ENCODE measurements at places on chromosomes 16 and 17.
A peak's percentile ranks its signal among the peaks of the same experiment; 100 is the strongest.

- no peak for DNase-seq
Measured at GRCh38 chr16:1794908-1795666, 1.6 kb upstream of the IGFALS start.

GRCh38 chr17:2101448-2102257 lies 46.8 kb downstream of the HIC1 start:
- no peak for DNase-seq

DNA sequence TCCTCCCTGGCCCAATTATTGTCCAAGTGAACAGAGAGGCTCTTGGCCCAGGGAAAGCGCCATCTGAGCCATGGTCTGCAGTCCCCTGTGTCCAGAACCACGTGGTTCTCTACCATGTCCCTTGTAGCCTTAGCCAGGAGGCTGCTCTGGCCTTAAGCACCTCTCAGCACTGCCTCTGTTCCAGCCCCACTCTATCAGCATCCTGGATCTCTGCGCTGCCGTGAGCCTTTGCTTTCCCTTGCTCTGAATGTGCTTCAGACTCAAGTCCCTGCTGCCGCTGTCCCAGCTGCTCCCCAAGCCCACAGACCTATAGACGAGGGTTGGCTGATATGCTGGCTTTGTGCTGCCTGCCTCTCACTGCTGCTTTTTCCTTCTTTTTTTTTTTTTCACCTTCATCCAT lies 33.9 kb downstream of the CYB561 start:
- DNase-seq, result no peak

GRCh38 chr17:79627766-79628690 lies 17.2 kb upstream of the RBFOX3 start:
- no peak for DNase-seq

- no peak for DNase-seq
Measured at GRCh38 chr16:29849505-29849904, 13.5 kb downstream of the CDIPT start.

GRCh38 chr16:50771366-50771765 lies 29.5 kb downstream of the CYLD start:
- peak; percentile 85 for DNase-seq

DNA sequence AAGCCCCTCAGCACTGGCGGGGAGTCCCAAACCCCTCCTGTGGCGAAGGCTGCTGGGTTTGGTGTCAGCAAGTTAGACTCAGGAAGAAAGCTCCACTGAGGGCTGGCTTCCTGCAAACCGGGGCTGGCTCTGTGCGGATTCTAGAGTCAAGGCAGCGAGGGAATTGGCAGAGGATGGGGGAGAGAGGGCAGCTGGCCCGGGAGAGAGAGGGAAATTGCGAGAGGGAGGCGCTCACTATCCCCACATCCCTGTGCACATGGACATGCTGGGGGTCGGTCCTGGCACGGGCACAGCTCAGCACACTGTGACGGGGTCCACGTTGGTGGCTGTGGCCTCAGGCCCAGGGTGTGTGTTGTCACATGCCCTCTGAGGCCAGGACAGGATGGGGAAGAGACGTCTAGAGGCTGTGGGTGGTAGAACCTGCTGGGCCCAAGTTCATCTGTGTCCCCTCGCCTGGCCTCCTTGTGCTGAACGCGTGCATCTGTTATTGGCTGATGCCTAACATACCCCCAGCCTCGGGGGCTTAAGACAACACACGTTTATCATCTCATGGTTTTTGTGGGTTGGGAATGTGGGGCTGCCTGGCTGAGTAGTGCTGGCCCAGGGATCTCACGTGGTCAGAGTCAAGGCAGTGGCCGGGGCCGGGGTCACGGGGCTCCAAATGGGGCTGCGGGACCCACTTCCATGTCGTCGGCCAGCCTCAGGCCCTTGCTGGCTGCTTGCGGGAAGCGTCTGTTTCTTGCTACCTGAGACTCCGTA lies 16.7 kb upstream of the JPH3 start:
- DNase-seq, result no peak

DNA sequence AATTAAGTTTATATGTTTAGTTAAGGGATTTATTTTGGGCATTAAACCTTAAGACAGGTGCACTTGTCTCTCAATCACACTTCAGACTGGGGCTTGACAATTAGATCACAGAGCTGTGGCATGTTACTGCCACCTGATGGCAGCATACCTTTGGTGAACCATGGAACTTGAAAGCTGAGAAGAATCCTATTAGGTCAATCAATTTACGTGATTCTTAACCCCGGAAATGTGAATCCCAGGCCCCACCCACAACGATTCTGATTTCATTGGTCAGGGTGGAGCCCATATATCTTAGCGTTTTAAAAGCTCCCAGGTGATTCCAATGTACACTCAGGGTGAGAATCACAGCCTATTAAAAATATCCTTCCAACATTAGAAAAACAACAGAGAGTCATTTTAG lies 91.0 kb downstream of the GSG1L start:
- DNase-seq, result peak; percentile 59

GRCh38 chr16:58284469-58284868 lies 10.4 kb downstream of the PRSS54 start:
- no peak for DNase-seq

DNA sequence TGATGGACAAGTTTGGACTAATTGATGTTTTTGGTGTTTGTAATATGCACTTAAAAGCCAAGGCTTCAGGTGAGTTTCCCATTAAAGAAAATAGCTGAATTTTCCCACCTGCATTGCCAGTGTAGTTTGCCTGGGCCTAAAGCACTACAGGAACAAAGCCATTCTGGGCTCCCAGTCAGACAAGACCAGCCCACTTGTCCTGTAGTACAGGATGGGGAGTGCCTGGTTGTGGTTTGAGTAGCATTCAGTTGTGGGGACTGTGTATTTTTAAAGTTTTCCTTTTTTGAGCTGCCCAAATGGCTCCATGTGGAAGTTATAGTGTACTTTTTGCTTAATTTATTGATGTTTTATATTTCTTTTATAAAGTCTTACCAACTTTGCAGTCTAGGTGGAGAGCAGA lies 91.7 kb downstream of the TANGO6 start:
- DNase-seq, result no peak

- DNase-seq, result no peak
Measured at GRCh38 chr16:87959391-87959990, 8.3 kb downstream of the BANP start.

DNA sequence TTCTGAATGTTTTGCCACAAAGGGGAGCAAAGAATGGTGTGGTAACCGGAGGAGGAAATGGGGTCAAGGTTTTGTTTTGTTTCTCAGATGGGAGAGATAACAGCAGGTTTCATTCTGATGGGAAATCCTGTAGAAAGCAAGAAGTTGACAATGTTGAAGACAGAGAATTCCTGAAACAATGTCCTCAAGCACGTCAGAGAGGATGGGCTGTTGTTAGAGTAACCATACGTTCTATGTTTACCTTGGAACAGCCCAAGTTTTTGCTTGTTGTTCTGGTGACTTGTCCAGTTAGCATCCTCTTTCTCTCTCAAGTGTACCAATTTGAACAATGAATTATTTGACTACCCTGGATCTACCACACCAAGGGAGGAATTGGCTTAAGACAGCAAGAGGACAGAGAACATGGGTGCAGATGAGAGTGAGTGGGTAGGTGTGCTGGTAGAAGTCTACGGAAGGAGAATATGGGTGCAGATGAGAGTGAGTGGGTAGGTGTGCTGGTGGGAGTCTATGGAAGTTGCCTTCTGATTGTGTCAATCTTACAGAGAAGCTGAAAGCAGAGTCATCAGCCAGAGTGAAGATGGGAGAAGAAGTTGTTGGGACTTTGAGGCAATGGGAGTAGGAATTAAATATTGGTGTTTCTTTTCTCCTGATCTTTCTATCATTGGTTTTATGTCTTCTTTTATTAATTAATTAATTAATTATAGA lies 14.8 kb upstream of the NSRP1 start:
- DNase-seq, result no peak

DNA sequence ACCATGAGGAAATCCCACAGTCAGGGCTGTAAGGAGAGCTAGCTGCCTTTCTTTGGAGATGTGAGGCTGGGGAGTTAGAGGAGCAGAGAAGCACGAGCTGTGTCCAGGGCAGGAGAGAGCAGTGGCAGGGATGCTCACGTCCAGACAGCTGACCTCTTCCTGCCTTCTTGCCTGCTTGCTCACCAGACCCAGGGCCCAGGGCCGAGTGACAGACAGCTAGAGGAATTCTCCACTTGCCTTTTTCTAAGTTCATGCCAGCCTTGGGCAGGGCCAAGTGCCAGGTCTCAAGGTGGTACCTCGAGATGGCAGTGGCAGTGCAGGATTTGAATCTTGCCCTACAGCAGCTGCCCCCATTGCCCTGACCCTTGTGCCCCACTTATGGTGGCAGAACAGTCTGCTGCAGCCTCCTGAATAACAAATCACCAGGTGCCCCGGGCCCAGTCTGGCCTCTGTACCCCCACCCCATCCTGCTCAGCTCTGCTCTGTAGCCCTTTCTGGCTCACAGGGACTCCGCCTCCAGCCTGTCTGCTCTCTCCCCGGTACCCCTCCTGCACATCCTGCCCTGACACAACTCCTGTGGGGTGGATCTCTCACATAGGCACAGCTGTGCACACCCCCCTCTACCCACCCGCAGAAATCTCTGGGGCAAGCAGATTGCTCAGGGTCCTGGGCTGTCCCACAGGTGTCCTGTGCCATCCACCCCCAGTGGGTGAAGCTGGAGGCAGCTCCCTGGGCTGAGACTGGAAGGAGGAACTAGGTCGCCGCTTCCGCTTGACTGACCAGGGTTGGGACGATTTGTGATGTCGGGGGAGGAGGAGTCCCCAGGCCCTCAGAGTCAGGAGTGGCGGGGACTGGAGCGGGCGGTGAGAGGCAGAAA lies 25.9 kb downstream of the GRIN2C start:
- peak; percentile 63 for DNase-seq

- peak; percentile 26 for DNase-seq
Measured at GRCh38 chr17:53630638-53631037, 192.1 kb upstream of the KIF2B start.

DNA sequence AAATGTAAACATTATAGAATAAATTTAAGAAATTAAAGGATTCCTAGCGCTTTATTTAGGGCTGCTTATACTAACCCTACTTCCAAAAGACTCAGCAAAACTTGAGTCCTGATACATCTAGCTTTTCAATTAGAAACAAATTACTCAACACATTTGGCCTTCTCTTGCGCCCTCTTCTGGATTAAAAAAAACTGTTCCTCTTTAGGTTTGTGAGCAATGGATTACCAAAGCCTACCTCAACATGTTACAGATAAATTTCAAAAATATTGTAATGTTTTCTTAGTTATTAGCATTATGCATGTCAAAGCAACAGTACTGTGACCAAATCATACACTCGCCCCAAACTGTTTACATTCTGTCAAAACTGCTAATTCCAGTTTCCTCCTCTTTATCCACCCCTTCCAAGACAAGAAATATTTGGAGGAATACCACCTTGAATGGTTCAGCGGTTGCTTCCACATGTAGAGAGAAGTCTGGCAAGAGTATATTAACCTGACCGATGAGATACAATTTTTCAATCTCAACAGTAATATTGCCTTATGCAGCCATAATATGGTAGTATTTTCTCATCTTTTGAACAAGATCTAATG lies 2.7 kb downstream of the NUFIP2 start:
- peak; percentile 84 for DNase-seq

DNA sequence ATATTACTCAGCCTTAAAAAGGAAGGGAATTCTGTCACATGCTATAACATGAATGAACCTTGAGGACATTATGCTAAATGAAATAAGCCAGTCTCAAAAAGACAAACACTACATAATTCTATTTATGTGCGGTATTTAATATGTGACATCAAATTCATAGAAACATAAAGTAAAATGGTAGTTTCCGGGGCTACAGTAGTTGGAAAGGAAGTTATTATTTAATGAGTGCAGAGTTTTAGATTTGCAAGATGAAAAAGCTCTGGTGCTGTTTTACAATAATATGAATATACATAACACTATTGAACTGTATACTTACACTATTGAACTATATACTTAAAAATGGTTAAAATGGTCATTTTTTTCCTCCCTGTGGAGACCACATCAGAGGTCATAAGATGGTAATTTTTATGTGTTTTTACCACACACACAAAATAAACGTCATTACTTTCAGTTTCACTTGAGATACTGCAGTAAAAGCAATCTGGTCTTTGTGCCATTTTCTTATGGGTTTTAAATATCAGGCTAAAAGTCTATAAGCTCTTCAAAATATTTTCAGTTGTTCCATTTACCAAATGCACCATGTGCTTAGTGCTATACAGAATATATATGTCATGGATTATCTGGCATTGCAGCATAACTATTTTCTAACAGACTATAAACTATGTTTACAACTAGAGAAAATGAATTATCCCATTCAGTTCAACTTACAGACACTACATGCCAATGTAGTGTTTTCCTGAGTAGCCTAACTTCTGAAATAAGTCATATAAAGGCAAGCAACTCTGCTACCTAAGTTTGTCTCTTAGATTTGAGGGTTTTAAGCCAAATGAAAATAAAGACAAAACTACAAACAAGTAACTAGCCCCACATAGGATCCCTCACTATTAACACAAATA lies 90.9 kb downstream of the SPAG9 start:
- peak; percentile 42 for DNase-seq

GRCh38 chr16:81478876-81479511 lies 34.4 kb downstream of the CMIP start:
- no peak for DNase-seq

DNA sequence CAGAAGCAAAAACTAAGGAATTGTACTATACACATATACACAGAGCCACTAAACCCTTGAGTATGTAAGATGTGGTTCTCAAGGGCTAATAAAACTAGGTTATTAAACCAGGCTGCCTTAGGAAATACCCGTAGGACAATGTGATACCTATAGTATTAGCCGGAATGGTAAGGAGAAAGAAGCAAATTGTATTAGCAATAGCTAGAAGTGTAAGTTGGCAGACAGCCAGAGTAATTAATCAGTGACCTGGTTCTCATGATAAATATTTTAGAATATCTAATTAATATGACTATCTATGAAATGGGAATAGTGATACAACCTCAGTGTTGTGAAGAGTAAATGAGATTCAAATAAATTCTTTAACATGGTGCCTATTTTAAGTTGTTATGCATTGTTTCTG lies 18.6 kb downstream of the GDPD1 start:
- no peak for DNase-seq

GRCh38 chr17:48301002-48301401 lies 129.0 kb downstream of the SKAP1 start:
- no peak for DNase-seq

Measured in ELR (cell line).